Myocyte (in vitro differentiated cells): ENCODE measurements at places on chromosomes 7 and 10. TPM values are rescaled to one million over a fixed set of nuclear protein-coding genes. Genes with fewer than 3 reads are reported as not detected.

The FAM24B gene
- total RNA-seq: 5.0 and 10.1 TPM in 2 replicates

The EPHA1 gene
- not detected in 2 replicates for total RNA-seq

The EBF3 gene
- total RNA-seq: 21.9 and 32.2 TPM in 2 replicates

The HOXA10 gene
- 14.6 and 15.1 TPM in 2 replicates for total RNA-seq

The SYT15 gene
- total RNA-seq: 0.03 TPM in 1 of 2 replicates, not detected in the other

The UNCX gene
- total RNA-seq: not detected in 2 replicates

- no peak for DNase-seq
Measured at GRCh38 chr7:97307521-97308108, 190.1 kb downstream of the SDHAF3 start.

GRCh38 chr10:97763411-97763810 is 8.4 kb downstream of the SFRP5 start:
- DNase-seq: peak; percentile 93

- no peak for DNase-seq
Measured at GRCh38 chr7:22083704-22084240, 138.1 kb upstream of the CDCA7L start.

DNA sequence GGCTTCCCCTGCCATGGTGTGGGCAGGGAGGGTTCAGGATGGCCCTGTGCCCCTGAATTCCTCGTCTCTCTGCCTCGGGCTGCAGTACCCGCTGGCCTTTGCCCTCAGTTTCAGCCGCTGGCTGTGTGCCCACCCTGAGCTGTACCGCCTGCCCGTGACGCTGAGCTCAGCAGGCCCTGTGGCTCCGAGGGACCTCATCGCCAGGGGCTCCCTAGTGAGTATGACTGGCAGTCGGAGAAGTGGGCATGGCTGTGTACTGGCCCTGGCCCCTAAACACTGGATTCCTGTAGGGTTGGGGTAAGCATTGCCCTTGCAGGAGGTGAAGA is 59.6 kb downstream of the PALD1 start:
- DNase-seq: no peak

DNA sequence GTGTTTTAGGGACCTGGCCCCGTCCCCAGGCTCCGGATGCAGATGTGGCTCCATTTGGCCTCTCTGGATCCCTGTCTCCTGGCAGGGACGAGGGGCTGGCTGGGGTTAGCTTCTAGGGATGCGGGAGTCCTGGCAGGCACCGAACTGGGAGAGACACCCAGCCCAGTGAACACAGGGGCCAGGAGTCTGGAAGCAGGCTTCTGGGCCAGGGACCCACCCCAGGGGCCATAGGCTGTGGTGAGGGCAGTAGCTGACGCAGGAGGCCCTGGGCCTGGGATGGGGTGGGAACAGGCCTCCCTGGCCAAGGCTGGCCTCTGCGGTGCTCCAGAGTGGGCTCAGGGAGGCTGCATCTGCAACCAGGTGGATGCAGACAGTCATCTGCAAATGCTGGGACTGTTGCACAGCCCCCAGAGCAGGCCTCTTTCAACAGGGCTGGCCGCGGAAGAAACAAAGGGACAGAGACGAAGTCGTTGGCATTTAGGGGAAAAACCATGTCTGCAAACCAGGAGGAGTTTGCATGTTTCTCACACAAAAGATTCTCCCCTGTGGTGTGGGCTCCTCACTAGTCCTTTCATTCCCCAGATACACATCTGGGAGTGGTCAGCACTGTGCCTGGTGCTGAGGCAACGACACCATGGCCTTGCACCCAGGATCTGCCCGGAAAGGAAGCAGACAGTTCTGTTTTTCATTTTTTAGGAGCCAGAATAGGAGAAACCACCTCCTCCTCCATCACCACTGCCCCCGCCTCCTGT is 36.4 kb upstream of the ZNF488 start:
- DNase-seq: no peak

DNA sequence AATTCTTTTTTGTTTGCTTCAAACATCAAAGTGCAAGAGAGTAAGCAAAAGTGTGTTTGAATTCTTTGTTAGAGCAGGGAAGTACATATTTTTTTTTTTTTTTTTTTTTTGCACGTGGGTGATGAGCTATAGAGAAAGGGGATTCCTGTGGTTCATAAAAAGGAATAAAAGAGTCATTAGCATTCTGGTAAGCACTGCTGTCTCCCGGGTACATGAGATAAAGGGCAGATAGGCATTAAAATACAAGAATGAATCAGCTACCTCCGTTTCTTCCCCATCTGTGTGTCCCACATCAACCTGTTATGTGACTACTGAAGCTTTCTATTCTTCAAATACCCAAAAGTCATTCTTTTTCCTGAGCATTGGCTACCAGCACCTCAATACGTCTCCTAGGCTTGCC is 102.4 kb upstream of the SEMA3D start:
- no peak for DNase-seq

DNA sequence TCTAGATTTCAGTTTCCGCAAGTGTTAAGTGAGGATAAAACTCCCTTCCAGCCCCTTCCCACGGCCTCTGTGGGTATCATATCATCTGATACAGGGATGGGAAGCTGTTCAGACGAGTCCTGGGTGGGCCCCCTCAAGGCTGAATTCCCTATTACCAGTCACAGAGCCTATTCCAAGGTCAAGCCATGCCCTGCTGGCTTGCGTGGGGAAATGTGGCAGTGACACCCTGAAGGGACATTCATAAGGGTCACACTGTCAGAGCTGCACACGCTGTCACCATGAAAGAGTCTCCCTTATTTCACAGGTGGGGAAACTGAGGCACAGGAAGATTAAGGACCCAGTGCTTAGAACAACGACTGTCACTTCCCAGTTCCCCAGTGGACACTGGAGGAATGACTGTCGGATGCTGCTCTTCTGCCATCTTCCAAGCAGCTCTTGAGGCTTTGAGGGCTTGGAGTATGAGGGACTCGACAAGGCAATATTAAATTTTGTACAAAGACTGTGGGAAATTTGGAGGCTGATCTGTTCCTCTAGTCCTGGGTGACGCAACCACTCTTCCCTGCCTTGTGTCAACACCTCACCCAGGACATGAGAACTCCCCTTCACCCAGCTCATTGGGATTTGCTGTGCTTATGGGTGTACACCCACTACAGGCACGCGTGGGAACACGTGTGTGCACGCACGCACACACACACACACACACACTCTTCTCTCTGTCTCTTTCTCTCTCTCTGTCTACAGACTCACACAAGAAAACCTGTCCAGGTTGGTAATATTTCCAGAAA is 386.0 kb downstream of the RPS24 start:
- no peak for DNase-seq

DNA sequence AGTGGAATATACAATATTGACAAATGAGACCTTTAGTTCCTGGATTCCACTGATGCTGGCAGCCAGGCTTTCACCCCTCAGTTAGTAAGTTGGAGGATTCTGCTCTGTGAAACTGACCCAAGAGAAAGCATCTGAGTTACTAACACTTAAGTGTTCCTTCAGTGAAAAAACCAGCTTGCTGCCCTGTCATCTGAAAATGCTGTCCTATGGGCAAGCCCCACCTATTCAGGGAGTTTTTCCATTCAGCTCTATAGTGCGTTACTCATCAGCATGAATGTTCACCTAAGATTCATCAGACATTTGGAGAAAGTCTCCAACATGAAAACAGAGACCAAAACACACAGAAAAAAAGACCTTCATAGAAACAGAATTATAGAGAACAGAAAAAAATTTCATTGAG is 37.9 kb downstream of the PRPF18 start:
- DNase-seq: no peak

DNA sequence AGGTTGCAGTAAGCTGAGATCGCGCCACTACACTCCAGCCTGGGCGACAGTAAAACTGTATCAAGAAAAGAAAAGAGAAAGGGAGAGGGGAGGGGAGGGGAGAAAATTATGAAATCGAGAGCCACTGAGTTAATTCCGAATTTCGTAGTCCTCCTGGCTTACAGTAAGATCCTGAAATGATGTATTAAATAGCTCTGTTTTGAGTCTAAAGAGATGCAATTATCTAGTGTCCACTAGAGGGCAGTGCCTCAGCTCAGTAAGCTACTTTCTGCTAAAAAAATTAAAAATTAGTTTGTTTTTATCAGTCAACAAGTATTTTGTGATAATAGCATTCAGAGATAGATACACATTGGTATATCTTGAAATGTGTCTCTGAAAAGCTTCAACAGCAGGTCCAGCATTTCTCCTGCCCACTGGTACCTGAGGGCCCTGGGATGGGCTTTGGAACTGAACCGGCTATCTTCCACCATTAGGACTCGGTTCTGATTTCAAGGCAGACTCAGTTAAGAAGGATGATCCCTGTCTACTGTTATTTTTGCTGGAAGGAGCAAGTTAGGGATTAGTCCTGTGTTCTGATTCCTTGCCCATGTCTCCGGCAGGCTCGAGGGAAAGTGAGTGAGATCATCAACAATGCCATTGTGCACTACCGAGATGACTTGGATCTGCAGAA is 19.5 kb downstream of the TSPAN33 start:
- DNase-seq: peak; percentile 66

GRCh38 chr7:75055155-75055554 is 18.4 kb downstream of the RCC1L start:
- peak; percentile 54 for DNase-seq

GRCh38 chr7:2173189-2173827 is 59.4 kb downstream of the MAD1L1 start:
- DNase-seq: no peak

DNA sequence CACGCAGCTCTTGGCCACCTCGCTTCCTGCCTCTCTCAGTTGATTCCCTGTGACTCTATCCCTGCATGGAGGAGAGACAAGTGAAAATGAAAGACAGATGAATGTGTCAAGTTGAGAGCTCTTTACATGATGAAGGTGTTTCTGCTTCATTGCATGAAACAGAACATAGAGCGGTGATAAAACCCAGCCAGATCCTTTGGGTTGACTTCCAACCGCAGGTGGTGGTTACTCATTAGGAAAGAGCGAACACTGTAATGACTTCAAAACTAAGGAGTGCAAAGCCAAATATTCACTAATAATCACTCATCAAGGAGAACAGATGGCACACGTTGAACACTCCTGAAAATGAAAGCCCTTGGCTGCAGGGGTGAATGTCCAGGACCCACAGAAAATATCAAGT is 31.8 kb upstream of the WDR11 start:
- DNase-seq: no peak

DNA sequence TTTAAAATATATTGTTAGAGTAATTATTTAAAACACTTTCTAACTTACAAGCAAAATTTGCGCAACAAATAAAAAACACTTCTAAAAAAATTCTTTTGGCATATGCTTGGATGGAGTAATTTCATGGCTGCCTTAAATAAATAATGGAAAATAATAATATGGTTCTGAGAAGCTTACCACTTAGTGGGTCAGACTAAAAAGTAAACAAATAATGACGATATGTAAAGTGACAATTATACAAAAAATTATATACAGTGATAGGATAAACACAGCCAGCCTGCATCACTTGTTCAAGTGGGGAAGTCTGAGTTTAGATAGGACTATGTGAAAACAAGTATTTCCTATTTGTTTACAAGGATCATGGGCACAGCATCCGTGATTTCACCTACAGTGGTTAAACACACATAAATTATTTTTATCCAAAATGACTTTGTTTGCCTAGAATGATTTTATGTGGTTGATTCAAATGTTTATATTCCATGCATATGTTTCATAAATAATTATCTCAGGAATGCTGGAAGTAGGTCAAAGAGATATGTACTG is 141.7 kb upstream of the SEMA3D start:
- no peak for DNase-seq

DNA sequence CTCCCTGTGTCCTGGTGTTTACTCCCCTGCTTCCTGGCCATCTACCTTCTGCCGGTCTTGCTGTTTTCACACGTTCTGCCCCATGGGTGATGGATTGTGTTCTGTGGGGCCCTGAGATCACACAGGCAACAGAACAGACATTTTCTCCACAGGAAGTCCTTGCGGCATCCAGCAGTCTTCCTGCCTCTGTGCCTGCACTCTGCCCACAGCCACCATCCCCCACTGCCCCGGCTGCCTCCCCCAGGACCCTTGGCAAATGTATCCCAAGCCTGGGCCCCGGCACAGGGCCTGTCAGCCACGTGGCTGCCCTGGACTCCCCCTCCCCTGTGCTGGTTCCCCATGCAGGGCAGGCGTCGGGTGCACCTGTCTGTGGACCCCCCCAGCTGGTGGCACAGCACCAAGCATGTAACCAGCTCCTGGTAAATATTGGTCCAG is 184.2 kb downstream of the WDR37 start:
- DNase-seq: peak; percentile 24

- no peak for DNase-seq
Measured at GRCh38 chr10:14365266-14365665, 34.5 kb upstream of the FRMD4A start.

GRCh38 chr7:159113056-159113455 is 31.6 kb downstream of the VIPR2 start:
- no peak for DNase-seq
